ENCODE measurements at places on chromosomes 2 and 18. TPM values are rescaled to one million over a fixed set of nuclear protein-coding genes. Genes with fewer than 3 reads are reported as not detected.

DNA sequence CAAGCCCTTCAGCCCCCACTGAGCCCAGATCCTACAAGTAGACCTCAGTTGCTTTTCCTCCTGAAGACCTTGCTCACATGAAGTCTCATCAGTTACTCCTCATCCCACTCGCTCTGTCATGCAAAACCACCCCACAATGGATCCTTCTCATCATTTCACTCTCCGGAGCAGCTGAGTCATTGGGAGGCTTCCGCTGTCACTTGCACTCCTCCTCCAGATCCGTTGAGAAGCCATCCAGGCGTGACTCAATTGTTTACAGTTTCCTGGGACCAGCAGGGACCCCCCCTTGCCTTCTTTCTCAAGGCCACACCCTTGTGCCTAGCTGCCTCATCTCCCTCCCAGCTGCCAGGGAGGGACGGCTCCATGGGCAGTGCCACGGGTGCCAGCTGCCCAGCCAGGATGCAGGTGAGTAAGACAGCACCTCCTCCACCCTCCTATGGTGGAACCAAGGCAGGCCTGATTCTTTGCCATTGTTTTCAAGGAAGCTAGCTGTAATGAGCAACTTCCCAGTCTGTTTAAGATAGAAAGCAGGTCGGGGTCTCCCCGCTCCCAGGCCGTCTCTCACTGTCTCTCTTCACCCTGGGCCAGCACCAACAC lies 16.3 kb downstream of the GPR55 start:
- no peak for DNase-seq

DNA sequence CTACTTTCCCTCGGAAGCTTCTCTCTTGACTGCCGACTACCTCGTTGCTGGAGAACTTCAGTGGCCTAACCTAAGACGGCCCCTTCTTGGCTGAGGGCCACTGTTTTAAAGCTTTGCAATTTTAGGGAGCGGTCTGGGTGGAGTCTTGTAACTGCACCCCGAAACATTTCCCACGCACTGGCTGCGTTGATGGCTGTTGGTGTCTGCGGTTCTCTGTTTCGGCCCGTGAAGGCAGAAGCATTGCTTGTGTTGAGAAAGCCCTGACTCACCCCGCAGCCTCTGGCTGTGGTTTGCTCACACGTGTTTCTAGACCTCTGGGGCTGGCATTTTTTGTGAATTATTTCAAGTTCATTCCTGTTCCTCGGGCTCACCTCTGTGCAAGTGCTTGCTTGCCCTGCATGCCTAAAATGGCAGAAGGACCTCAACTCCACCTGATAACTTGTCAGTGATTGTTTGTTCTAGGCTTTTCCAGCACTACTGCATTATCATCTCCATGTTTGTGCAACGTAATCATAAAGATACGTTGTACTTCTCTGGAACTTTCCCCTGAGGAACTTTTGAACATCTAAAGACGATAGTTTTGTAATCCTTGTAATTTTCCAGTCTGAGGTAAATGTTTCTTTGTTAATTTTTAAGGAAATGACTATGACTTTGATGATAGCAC lies 94.2 kb upstream of the DLX2 start:
- DNase-seq: no peak

- no peak for DNase-seq
Measured at GRCh38 chr2:15980605-15981098, 40.3 kb downstream of the MYCN start.

GRCh38 chr2:229417176-229417575 lies 146.1 kb upstream of the PID1 start:
- DNase-seq: no peak

DNA sequence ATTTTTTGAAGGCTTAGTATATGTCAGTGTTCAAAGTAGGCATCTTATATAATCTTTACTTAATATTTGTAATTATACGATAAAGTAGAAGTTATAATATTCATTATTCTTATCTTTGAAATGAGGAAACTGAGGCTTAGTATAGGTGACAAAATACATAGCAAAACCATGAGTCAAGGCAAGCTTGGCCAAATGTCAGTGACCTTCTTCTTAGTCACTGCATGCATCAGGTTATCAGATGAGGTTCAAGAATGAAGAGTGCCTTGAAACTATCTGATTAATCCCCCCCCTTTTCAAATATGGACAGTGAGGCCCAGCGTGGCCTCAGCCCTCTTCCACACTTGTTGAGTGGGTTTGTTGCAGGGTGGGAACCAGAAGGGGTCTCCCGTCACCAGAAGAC lies 59.3 kb downstream of the PMAIP1 start:
- no peak for DNase-seq

DNA sequence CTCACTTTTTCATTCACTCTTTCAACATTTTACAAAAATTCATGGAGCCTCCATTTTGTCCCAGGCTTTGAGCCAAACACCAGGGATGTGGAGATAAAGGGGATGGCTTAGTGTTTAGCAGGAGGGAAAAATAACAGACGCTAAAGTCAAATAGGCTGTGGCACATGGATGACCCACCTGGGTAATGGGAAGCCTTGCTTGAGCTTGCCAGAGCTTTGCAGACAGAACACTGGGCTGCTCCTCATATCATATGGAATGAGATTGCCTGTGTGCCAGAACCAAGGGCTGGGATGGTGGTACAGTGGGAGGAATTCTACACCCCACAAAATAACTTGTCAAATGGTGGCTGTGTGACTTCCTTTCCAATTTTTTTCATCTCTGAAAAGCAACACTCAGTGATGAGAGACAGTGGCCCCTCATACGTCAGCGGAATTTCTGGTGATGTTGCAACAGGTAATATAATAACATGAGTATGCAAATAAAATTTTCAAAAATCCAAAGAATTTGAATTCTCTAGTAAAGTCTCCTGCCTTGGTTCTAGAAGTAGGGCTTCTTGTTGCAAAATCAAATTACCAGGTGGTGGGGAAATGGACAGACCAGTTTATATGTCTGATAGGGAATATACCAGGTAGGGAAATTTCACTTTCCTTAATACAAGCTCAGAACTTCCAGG lies 252.9 kb downstream of the CLIP4 start:
- DNase-seq: no peak

- DNase-seq: no peak
Measured at GRCh38 chr18:49857708-49858107, 44.4 kb upstream of the ACAA2 start.

- no peak for DNase-seq
Measured at GRCh38 chr2:221347471-221347870, 224.6 kb downstream of the EPHA4 start.

DNA sequence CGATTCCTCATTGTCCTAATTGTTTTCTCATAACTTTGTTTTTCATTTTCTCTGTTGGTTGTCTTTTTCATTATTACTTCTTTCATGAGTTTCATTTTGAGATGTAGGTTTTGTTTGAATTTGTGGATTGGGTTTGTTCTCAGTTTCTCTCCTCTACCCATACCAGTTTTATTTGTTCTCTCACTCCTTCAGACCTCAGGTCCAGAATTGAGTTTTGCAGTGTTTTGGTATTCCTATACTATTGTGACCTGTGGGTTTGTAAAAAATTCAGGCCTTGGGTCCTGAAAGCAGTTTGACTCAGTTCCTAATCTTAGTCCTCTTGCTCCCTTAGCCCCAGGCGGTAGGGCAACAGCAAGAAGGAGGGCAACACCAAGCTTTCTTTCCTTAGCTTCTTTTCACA lies 28.3 kb upstream of the UBE2E3 start:
- DNase-seq: no peak

- no peak for DNase-seq
Measured at GRCh38 chr2:23622466-23622865, 237.5 kb downstream of the KLHL29 start.

GRCh38 chr2:118945881-118946280 lies 3.9 kb downstream of the MARCO start:
- DNase-seq: no peak

DNA sequence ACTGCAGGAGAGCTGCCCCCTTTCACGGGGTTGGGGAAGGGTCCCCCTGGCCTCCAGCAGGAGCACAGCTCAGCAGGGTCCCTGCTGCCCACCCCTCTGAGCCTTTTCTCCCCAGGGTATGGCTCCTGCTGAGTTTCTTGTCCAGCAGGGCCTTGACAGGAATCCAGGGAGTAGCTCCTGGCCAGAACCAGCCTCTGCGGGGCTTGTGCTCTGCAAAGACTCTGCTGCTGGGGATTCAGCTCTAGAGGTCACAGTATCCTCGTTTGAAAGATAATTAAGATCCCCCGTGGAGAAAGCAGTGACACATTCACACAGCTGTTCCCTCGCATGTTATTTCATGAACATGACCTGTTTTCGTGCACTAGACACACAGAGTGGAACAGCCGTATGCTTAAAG lies 21.2 kb downstream of the FOSL2 start:
- DNase-seq: no peak

DNA sequence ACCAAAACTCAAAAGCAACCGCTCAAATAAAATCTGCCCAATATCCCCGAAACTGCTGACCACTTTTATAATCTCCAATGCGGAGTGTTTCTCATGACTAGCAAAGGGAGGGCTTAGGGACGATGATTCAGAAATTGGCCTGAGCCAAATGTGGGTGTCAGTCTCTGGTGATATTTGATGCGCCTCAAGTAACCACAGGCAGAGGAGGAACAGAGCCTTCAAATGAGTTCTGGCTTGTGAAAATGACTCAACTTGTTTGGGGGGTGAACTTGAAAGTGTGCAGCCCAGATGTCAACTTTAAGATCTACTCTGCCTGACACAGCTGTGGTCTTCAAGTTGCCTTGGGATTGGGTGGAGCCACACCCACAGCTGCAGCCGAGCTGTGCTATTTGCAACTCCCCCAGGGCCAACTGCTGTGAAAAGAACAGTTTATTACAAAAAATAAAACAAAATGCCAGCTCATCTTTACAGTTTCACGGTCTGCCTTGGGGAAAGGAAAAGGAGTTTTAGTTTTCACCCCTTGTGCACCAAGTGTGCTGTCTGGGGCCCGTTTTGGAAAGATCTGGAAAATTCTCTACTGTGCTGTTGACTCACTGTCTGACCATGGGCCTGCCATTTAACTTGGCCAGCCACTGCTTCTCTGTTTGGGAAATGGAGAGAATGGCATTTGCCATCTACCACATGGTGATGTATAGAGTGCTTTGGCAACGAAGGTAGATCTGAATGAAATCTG lies 222.1 kb downstream of the MTX2 start:
- DNase-seq: no peak

DNA sequence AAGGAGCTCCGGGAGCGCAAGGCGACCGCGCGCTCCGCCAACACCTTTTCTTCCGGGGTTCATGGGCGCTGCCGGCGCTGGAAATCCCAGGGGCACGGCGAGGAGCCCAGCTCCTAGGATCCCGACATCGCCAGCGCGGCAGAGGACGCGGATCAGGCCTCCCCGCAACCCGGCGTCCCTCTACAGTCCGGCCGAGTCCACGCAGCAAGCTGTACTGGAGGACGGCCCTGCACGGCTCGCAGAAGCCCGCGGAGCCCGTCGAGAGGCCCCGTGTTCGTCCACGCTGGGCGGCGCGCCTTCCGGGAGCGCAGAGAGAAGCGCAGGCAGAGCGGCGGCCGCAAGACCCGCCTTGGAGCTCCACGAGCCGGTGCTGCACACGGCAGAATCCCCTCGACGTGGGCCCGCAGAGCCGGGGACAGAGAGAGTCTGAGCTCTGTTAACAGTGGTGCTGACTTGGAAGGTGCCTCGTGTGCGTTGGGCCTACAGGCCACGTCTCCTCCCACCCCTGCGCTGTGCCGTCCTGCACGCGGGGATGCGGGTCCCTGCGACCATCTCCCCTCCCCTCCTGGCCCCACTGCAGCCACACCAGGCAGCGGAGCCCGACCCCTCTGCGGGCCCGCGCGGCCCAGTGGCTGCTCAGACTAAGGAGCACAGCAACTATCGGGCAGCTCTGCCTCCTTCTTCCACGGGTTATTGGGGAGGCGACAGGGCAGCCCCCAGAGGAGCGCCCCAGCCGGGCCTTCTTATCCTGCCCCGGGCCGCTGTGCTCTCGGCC lies 28.1 kb upstream of the PTPN2 start:
- no peak for DNase-seq

- no peak for DNase-seq
Measured at GRCh38 chr2:71469403-71470398, 16.3 kb downstream of the DYSF start.

DNA sequence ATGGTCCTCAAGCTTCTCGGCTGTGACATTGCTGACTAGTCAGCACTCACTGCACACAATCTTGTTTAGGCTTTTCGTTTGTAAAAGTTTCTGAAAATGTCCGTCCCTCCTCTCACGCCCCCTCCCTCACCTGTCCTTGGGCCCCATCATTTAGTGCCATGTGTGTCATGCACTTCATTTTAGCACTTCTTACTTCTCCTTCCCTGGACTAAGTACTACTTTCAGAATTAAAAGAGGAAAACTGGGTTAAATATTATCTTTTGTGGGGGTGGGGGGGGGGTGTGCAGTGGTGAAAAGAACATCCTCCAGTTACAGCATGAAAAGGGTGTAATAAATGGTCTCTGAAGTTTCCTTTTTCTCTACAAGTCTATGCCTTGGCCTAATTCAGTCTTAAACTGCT lies 182.0 kb upstream of the SP5 start:
- DNase-seq: no peak

DNA sequence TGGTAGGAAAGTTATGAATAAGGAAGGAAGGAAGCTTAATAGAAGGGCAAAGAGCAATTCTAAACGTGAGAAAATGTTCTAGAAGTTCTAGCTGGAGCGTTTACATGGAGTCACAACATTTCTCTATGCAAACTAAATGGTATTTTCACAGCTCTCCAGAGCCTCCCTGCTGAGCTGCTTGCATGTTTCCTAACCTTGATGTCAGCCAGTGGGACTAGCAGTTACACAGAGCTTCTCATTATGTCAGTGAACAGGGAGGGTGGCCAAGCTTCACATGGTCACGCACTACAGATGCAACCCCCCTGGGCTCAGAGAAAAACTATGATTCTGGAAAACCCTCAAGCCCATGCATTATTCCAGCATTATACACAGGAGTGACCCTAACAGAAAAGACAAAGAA lies 153.4 kb upstream of the CCDC150 start:
- DNase-seq: no peak

DNA sequence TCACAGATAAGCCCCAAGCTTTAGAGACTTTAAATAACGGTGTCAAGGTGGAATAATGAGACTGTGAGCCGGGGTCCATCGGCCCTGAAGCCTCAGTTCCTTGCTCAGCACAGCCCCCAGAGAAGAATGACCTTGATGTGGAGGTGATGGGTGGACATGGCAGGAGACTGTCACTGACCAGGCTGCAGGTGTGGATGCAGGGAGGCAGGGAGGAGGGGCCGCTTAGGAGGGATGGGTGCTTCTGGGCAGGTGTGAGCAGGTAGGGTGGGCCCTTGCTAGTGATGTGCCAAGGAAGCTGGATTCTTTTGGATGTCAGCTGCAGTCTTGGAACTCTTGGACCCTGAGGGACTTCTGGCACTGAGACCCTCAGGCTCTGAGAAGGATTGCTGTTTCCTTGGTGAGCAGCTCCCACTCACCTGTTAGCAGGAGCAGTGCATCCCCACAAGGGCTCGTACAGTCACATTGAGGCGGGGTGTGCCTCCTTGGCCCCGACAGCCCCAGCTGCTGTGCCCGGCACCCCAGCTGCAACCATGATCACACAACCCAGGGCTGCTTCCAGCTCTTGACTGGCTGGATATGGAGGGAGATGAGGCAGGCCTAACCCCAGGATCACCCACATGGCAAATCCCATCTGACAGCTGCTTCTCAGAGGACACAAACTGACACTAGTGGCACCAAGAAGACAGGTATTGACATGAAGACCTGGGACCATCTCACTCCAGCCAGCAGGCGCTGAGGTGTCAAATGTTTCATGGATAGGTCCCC lies 209.8 kb upstream of the HDAC4 start:
- no peak for DNase-seq

VIL1 gene
- not detected for total RNA-seq

AOX1 gene
- 3.8 TPM for total RNA-seq

DSG1 gene
- not detected for total RNA-seq

MBD2 gene
- 21.7 TPM for total RNA-seq

CBLN2 gene
- total RNA-seq: 0.47 TPM

CYP27A1 gene
- total RNA-seq: 15.8 TPM

ESCO1 gene
- 12.4 TPM for total RNA-seq

TMEFF2 gene
- not detected for total RNA-seq

ZDBF2 gene
- 8.2 TPM for total RNA-seq

CCDC141 gene
- 0.06 TPM for total RNA-seq

Measured in glomerular endothelial cell (primary cell).